Astrocyte (in vitro differentiated cells and primary cell): ENCODE measurements at places on chromosomes 2 and 18. TPM values are rescaled to one million over a fixed set of nuclear protein-coding genes. Genes with fewer than 3 reads are reported as not detected.

The RBBP8 gene
- 16.7 and 23.4 TPM in 2 replicates for total RNA-seq

The DCDC2C gene
- total RNA-seq = not detected in 2 replicates

The PDE11A gene
- total RNA-seq = 0.45 and 0.89 TPM in 2 replicates

The GALR1 gene
- not detected in 2 replicates for total RNA-seq

The MAL gene
- total RNA-seq = 0.41 TPM in 1 of 2 replicates, not detected in the other

The STK39 gene
- 23.4 and 26.6 TPM in 2 replicates for total RNA-seq

The ABI2 gene
- total RNA-seq = 56.0 and 58.6 TPM in 2 replicates

GRCh38 chr2:235270956-235271355, 222.9 kb upstream of the AGAP1 start:
- peak; percentile 97 for DNase-seq

GRCh38 chr2:73642338-73643018, at the start of gene NAT8:
NAT8 (minus strand) TSS chr2:73642422; CDS start chr2:73641628, 794 bp downstream.
- DNase-seq = no peak

DNA sequence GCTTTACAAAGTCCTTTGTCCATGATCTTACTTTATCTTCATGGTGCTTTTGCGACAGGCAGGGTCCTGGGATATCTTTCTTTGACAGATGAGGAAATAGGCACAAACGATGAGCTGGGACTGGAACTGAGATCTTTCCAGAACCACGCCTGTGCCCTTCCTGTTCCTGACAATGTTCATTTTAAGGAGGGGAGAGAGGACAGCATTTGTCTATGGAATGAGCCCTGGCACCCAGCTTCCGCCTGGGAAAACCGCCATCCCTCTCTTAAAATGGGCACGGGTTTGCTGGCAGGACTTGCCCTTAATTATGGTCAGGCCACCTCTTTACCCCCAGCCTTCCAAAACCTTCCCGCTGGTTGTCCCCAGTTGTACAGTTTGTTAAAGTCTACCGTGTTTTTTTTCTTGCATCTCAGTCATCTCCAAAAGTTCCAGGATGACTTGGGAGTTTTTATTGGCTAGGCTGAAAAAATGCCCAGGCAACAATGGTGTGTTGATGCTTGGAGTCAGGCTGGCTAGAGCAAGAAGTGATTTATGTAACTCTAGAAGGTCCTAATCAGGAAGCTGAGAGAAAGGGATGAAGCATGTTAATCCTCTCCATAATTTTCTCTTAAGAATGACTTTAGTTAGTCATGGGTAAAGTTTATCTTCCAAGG, 264.9 kb upstream of the EPAS1 start:
- no peak for DNase-seq

DNA sequence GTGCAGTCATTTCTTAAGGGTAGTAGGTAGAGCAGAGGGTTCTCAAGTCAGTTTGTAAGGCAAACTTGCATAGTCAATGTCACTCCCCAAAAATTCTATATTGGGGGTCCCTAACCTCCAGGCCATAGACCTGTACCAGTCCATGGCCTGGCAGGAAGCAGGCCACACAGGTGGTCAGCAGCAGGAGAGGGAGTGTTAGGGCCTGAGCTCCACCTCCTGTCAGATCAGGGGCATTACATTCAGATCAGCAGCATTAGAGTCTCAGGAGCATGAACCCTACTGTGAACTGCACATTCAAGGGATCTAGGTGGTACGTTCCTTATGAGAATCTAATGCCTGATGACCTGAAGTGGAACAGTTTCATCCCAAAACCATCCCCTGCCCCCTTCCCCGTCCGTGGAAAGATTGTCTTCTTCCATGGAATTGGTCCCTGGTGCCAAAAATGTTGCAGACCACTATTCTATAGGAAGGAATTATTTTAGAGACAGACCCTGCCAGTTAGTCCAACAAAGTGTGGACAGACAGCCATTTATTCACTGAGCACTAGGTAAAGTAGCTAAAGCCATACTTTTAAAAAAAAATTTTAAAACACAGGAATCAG, 6.7 kb downstream of the COA5 start:
- peak; percentile 21 for DNase-seq

GRCh38 chr18:6382963-6383362, 31.7 kb downstream of the L3MBTL4 start:
- DNase-seq = no peak

- DNase-seq = no peak
Observed at GRCh38 chr2:240790370-240791220, 29.4 kb downstream of the KIF1A start.

DNA sequence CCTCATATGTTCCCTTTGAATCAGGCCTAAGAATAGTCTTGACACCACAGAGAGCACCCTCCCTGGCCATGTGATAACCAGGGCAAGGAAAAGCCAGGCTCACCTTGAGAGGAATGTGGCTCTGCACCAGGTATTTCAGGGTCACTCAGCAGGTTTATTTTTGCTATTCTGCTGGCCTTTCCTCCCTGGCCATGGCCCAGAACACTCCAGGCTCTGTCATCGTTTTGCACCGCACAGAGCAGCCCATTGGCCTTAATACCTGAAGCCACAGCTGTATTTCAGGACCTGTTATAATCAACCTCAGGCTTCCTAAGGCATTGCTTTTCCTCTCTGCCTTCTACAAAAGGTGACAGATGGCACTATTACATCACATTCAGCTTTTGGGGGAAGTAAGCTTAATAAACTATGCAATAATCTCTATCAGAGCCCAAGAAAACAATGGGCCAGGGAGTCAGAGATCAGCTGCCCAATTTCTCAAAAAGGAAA, 668.3 kb downstream of the IRS1 start:
- no peak for DNase-seq

DNA sequence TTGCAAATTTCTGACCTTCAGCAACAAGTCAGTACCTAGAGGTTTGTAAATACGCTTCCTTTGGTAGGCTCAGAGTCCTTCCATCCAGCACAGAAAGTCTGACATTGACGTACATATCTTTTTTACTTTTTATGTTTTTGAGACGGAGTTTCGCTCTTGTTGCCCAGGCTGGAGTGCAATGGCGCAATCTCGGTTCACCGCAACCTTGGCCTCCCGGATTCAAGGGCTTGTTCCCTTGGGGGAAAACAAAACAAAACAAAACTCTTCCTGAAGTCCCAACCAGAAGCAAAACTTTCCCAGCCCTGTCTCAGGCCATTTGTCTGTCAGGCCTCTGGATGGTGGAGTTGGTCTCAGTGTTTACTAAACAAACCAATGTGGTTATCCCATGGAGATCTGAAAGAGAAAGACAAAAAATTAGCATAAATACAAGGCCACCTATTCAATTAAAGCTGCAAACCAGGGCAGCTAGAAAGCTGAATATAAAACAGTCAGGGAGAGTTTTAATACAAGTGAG, 29.6 kb upstream of the ATL2 start:
- DNase-seq = no peak

- no peak for DNase-seq
Observed at GRCh38 chr2:47844162-47844561, 61.2 kb downstream of the MSH6 start.

GRCh38 chr2:196563876-196564275, 75.6 kb upstream of the CCDC150 start:
- no peak for DNase-seq

DNA sequence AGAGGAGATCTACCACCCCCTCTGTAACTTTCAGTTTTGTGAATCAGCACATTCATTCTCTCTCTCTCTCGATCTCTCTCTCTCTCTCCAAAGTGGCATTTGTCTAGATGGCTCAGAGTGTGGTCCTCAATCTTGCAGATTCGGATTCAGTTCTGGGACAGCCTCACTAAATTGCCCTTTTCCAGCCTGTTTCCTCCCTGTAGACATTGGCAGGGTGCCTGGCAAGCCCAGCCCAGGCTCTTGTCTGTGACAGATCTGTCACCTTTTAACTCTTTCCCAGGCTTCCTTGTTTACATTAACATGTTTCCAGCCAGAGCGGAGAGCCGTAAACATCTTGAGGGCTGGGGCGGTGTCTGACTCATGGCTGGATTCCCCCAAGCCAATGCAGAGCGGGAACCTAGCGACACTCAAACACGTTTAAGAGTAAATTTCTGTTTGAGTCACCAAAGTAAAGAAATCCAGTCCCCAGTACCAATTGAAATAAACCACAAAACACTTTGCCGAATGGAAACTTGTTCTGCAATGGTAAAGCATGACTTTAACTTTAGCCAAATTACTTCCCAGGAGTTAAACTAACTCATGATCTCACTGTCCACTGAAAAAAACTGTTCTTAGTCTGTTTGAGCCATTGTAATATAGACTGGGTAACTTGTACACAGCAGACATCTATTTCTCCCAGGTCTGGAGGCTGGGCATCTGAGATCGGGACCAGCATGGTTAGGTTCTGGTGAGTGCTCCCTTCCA, 6.6 kb upstream of the CYP27C1 start:
- DNase-seq = peak; percentile 94
